Activated naive CD8-positive, alpha-beta T cell treated with anti-CD3 and anti-CD28 coated beads, Interleukin-2, amount 10 ng/mL, durations not matched to agents 7 days and 5 days (primary cell): ENCODE measurements at places on chromosomes 3 and 15. TPM values are rescaled to one million over a fixed set of nuclear protein-coding genes. Genes with fewer than 3 reads are reported as not detected.

HPS3 gene
- 35.8 TPM for total RNA-seq

TMC3 gene
- total RNA-seq: not detected

CFAP100 gene
- not detected for total RNA-seq

ZIC1 gene
- not detected for total RNA-seq

DNA sequence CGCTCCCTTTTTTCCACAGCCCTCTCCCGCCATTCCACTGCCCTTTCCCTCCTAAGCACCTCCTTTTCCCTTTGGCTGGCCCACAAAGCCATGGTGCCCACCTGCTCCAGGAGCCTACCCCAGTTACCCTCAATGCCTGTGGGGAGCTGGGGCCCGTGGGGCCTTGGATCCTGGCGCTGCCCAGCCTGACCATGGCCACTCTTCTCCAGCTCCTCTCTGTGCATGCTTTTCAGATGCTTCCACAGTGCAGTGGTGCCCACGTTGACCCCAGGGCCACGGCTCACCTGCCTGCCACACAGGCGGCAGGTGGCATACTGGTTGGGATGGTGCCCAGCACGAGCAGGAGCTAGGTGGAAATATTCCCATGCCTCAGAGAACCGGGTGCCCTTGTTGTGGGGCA, 1.5 kb downstream of the ZBED2 start:
- DNase-seq: no peak
- H3K36me3 ChIP-seq: peaks cover 78% of the 10 kb centered on the region
- H3K4me1 ChIP-seq: peaks cover 55% of the 10 kb centered on the region
- peak overlapping the region; percentile 88 for H3K27ac ChIP-seq

GRCh38 chr3:19216669-19217337, 68.5 kb downstream of the KCNH8 start:
- H3K4me3 ChIP-seq: no peak overlapping the region
- no peaks in the 10 kb centered on the region for H3K36me3 ChIP-seq
- H3K4me1 ChIP-seq: no peaks in the 10 kb centered on the region
- no peaks in the 10 kb centered on the region for H3K27me3 ChIP-seq
- no peak overlapping the region for H3K27ac ChIP-seq

GRCh38 chr3:16741890-16742289, 136.7 kb upstream of the DAZL start:
- H3K27me3 ChIP-seq: no peaks in the 10 kb centered on the region
- H3K36me3 ChIP-seq: peaks cover 2% of the 10 kb centered on the region
- H3K4me1 ChIP-seq: no peaks in the 10 kb centered on the region
- no peak for DNase-seq
- no peak overlapping the region for H3K4me3 ChIP-seq

- DNase-seq: no peak
- no peak overlapping the region for H3K4me3 ChIP-seq
- peaks cover 29% of the 10 kb centered on the region for H3K4me1 ChIP-seq
- peaks cover 35% of the 10 kb centered on the region for H3K36me3 ChIP-seq
Measured at GRCh38 chr15:63595065-63595464, 2.1 kb upstream of the FBXL22 start.

- DNase-seq: no peak
- no peak overlapping the region for H3K4me3 ChIP-seq
- H3K4me1 ChIP-seq: peaks cover 5% of the 10 kb centered on the region
- H3K27ac ChIP-seq: no peak overlapping the region
- H3K27me3 ChIP-seq: peaks cover 15% of the 10 kb centered on the region
Measured at GRCh38 chr3:46447228-46447985, 17.3 kb downstream of the LTF start.

DNA sequence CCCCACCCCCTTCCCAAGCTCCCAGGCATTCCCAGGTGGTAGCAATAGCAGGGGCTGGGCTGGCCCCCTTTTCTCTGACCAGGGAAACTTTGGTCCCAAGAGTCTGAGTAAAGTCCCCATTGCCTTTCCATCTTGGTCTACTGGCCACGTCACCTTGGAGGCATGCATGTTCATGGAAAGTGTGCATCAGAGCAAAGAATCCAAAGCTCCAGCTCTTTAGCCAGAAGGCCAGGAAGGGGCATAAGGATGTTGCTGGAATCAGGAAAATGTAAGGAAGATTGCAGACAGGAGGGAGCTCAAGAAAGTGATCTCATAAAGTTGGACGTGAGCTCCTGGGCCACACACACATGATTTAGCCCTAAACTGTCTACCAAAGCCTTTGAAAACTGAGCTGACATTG, 63.6 kb downstream of the KBTBD12 start:
- H3K4me3 ChIP-seq: no peak overlapping the region
- H3K4me1 ChIP-seq: no peaks in the 10 kb centered on the region
- H3K27ac ChIP-seq: no peak overlapping the region
